Esophagus squamous epithelium (tissue), 5 donors: ENCODE measurements at places on chromosomes 1 and 21.
A peak's percentile ranks its signal among the peaks of the same experiment; 100 is the strongest.

- no peak overlapping the region for H3K27ac ChIP-seq
- no peaks in the 10 kb centered on the region for H3K4me1 ChIP-seq
- H3K27me3 ChIP-seq, result no peaks in the 10 kb centered on the region
- H3K4me3 ChIP-seq, result no peak overlapping the region
Observed at GRCh38 chr21:39800311-39800710, 55.3 kb downstream of the IGSF5 start.

- H3K27me3 ChIP-seq, result peaks cover 9% of the 10 kb centered on the region
- H3K4me3 ChIP-seq, result no peak overlapping the region
- no peak for DNase-seq
- H3K36me3 ChIP-seq, result no peaks in the 10 kb centered on the region
- H3K27ac ChIP-seq, result no peak overlapping the region
Observed at GRCh38 chr1:112267929-112268328, 128.1 kb upstream of the CTTNBP2NL start.

- no peaks in the 10 kb centered on the region for H3K27me3 ChIP-seq
- H3K27ac ChIP-seq, result no peak overlapping the region
- H3K4me1 ChIP-seq, result peaks cover 8% of the 10 kb centered on the region
- H3K4me3 ChIP-seq, result no peak overlapping the region
- DNase-seq, result no peak
- H3K36me3 ChIP-seq, result no peaks in the 10 kb centered on the region
Observed at GRCh38 chr1:157086299-157086698, 13.3 kb downstream of the ETV3L start.

- no peaks in the 10 kb centered on the region for H3K4me1 ChIP-seq
- peaks cover 16% of the 10 kb centered on the region for H3K36me3 ChIP-seq
- DNase-seq, result no peak
- H3K27ac ChIP-seq, result no peak overlapping the region
Observed at GRCh38 chr1:27290581-27290980, 31.4 kb upstream of the TMEM222 start.

- H3K36me3 ChIP-seq, result peaks cover 4% of the 10 kb centered on the region
- no peaks in the 10 kb centered on the region for H3K27me3 ChIP-seq
- peaks cover 23% of the 10 kb centered on the region for H3K4me1 ChIP-seq
- peak within 1 kb of the TSS; percentile 53 for H3K27ac ChIP-seq
Observed at GRCh38 chr1:154154534-154155191, at the start of gene NUP210L. Gene NUP210L (minus strand): TSS chr1:154155073.
